ENCODE measurements at places on chromosomes 5 and 9. TPM values are rescaled to one million over a fixed set of nuclear protein-coding genes. Genes with fewer than 3 reads are reported as not detected.

DNA sequence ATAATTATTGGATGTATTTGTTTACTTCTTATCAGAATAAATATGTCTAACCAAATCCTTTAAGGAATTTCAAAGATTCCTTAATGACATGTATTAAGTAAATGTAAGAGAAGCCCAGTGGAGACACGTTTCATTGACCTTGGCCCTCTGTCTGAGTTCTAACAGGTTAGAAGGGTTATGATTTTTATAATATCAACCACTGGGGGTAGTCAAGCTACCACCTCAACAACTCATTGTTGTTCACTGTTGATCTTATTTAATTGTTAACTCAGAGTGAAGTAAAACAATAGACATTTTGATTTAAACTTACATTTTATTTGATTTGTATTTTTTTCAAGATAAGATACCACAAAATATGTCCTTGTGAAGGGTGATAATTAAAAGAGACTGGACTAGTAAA, 499.2 kb upstream of the COX7C start:
- H3K27ac ChIP-seq = no peak overlapping the region
- DNase-seq = no peak
- no peaks in the 10 kb centered on the region for H3K27me3 ChIP-seq

Gene DND1
- polyA plus RNA-seq = 0.22 TPM

GRCh38 chr9:132538071-132538470, 44.3 kb upstream of the BARHL1 start:
- peaks cover under 1% of the 10 kb centered on the region for H3K27me3 ChIP-seq
- H3K36me3 ChIP-seq = no peaks in the 10 kb centered on the region
- H3K4me3 ChIP-seq = no peak overlapping the region
- H3K4me1 ChIP-seq = no peaks in the 10 kb centered on the region

Gene ADRB2
- 0.57 TPM for polyA plus RNA-seq

DNA sequence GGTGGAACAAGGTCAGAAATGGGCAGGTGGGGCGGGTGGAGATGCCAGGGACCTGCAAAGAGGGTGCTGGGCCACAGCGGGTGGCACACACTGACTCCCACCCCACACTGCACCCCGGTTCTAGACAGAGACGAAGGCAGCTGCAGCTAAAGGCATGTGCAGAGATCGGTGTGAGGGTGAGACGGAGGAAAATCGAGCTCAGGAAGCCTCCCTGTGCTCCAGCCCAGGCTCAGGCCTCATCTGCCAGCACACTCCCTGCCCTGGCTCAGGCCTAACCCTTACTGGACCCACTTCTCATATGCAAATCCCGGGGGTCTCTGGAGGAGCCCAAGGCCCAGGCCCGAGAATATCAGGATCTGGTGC, 130.8 kb upstream of the PPP1R26 start:
- no peak overlapping the region for H3K4me3 ChIP-seq
- no peak for DNase-seq
- no peak overlapping the region for H3K27ac ChIP-seq
- H3K36me3 ChIP-seq = no peaks in the 10 kb centered on the region
- no peaks in the 10 kb centered on the region for H3K4me1 ChIP-seq

Gene AFAP1L1
- 9.6 TPM for polyA plus RNA-seq

DNA sequence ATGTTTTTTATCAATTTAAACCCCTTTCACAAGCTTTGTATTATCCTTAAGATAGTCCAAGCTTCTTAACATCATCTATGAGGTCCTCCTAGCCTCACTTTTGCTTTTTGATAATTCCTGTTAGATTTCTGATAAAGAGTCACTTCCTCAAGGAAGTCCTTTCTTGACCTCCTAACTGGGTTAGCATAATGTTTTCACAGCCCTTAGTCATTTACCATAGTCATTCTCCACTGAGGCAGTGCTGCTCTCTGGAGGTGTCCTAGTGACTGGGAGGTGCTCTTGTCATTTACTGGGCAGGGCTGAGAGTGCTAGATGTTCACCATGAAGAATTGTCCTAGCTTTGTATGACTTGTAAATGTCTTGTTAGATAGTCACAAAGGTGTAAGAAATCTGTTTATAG, 26.4 kb downstream of the TNPO1 start:
- no peaks in the 10 kb centered on the region for H3K36me3 ChIP-seq
- no peak for DNase-seq
- H3K4me3 ChIP-seq = no peak overlapping the region
- no peak overlapping the region for H3K27ac ChIP-seq

DNA sequence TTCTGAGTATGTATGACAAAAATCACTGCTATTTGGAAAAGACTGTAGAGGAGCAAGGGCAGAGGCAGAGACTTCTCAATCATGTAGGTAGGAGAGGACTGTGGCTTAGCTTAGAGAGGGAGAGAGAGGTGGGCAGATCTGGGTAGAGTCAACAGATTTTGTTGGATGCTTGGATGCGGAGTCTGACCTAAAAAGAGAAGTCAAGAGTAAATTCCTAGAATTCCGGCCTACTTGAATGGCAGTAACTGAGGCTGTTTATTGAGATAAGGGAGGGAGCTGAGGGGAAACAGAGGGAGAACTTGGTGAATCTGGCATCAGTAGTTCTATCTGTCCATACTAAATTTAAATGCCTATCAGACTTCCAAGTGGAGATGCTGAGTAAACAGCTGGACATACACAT, 2.4 kb downstream of the TICAM2 start:
- DNase-seq = no peak
- peaks cover 4% of the 10 kb centered on the region for H3K36me3 ChIP-seq
- H3K27me3 ChIP-seq = no peaks in the 10 kb centered on the region
- H3K27ac ChIP-seq = no peak overlapping the region
- no peak overlapping the region for H3K4me3 ChIP-seq

Gene SH2D3C
- 7.4 TPM for polyA plus RNA-seq

All from large intestine (tissue), 12 donors.